ENCODE measurements at places on chromosomes 5 and 9.

DNA sequence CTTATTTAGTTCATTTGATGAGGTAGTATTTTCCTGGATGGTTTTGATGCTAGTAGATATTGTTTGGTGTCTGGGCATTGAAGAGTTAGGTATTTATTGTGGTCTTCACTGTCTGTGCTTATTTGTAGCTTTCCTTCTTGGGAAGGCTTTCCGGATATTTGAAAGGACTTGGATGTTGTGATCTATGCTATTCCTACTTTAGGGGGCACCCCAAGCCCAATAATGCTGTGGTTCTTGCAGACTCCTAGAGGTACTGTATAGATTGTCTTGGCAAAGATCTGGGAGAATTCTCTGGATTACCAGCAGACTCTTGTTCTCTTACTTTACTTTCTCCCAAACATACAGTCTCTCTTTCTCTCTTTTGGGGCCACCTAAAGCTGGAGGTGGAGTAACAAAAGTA, 315.7 kb downstream of the MAT2B start:
- DNase-seq, result no peak

GRCh38 chr5:67960939-67961338, 254.6 kb upstream of the PIK3R1 start:
- no peak for DNase-seq

DNA sequence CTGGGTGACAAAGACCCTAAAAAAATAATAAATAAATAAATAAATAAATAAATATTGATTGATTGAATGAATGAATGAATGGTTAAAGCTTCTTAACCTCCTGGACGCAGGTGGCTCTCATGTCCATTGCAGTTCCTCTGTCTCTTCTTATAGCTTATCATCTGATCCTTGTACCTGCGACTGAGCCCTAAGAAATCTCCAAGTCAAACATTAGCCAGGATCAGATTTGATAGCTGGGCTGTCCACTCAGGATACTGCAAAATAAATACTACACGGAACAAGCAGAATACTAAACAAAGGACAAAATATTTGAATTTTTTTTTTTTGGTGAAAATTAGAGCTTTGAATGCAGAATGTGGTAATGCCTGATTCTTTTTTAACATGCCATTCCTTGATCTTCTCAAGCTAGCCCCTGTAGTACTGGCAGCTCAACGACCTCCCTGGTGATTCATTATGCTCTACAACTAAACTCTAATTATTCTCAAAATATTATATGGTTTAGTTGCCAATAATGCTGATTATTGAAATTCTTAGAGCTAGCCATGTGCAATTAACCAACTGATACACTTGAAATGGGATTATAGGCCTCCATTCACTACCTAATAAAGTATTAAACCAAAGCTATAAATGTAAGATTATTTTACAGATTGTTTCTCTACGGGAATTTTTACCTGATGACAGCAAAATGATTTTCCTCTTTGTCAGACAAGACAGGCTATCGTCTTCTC, 9.9 kb upstream of the TMEM245 start:
- no peak for DNase-seq

- no peak for DNase-seq
These were observed 46.9 kb upstream of the GLDC start for GRCh38 chr9:6692433-6692832.

DNA sequence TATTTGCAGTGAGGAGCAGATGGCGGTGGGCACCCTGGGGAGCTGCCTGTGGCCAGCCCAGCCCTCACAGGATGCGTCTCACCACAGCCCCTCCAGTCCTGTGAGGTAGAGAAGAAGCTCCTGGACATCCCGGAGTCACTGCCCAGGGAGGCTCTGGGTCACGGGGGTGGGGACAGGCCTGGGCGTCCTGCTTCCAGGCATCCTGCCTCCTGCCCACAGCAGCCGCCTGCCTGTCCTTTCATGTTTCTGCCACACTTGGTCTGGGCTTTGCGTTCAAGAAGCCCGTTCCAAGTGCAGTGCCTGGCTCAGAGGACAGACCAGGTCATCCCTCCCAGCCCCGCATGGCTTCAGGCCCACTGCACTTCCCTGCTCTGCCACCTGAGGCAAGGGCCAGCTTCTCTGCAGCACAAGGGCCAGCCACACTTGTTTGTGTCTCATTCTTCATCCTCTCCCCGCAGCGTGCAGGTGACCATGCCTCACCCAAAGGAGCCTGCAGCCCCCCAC, 38.2 kb downstream of the ZDHHC11B start:
- DNase-seq, result no peak

- no peak for DNase-seq
These were observed 74.7 kb downstream of the S1PR3 start for GRCh38 chr9:89065921-89066320.

DNA sequence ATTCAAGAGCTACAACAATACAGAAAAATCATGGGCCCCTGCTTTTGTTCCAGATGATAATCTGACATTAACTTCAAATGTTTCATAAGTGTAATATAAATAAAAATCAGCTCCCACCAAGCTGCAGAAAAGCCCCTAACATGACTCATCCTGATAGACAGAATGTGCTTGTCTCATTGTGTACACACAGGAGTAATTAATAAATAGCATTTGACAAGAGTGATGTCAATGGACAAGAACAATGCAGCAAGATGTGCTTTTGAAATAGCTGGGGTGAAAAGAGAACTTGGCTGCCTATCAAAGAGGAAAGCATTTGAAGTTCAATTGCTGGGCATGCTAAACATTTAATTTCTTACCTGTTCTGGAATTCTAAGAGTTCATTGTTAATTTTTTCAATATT, 79.2 kb downstream of the DNAH5 start:
- DNase-seq, result no peak

GRCh38 chr5:38258319-38259061, at the start of gene EGFLAM:
TSS of gene EGFLAM (plus strand) at chr5:38258559. CDS start at chr5:38258755, 196 bp downstream.
- no peak for DNase-seq

GRCh38 chr5:140855772-140856674, at the start of gene PCDHA10:
TSS of gene PCDHA10 (plus strand) at chr5:140855897. CDS start at chr5:140856049, 152 bp downstream.
- DNase-seq, result no peak

DNA sequence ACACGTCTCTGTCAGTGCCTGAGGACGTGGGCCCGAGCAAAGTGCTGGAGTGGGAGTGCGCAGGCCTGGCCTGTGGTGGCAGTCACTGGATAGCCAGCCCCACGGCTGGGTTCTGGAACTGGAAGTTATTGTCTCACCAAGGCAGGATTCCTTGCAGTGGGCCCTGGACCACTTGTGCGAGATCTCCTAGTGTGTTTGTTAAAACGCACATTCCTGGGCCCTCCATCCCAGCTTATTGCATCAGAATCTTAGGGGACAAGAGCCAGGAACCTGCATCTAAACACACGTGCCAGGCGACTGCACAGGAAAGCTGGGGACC, 26.9 kb downstream of the PTPA start:
- DNase-seq, result no peak

DNA sequence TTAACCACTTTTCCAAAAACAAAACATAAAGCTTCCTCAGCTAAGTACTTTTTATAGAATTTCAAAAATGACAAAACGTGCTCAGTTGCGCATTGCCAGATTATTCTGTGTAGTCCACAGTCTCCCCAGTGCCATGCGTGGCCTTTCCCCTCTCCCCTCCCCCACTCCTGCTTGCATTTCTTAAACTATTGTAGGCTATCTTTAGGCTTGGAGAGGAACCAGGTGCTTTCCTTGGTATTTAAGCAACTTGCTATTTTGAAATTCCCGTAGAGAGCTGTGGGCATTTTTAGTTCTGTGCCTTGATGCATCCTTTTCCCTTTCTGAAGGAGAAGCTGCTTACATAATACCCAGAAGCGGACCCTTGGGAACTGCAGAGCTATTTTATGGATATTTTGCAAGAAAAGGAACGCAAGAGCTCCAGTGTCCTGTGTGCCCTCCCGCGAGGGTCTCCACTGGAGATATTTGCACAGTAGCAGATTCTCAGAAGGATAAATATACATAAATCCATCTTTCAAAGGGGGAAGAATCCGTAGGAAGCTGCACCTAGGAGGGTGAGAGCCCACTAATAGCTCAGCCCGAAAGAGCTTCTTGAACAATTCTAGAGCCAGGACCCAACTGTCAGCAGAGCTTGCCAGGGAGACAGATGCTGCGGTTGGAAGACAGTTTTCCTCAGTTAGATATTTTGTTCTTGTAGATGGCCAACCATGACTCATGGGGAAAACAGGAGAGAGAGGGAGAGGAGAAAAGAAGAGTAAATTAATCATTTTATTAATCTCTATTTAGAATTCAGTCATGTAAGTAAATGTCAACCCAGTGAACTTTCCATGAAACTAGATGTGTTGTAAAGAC, 1298.3 kb upstream of the WWC1 start:
- DNase-seq, result no peak

GRCh38 chr9:86794391-86795046, 152.8 kb downstream of the GAS1 start:
- no peak for DNase-seq

DNA sequence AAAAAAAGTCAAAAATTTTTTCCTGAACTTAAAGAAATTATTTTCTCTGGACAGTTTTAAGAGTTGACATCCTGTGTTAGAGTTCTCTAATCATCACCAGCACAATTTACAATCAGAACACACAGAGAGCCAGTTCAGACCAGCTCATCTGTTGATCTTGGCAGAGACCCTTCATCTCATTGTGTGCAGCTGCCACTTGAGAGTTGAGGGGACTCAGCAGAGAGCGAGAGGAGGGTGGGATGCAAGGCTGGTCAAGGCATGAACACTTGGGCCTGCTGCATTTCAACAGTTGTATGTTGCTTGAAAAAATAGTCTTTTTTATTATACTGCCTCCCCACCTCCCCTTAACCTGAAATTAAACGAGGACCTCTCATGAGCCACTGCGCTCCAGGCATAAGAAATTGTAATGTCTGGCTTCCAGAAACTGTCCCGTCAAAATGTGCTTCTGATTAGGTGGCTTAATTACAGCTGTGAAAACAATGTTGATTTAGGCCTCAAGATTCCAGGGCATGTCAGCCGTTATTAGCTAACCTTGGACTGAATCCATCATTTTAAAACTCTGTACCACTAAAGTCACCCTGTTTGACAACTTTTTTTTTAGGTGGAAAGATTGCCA, 383.6 kb downstream of the CCDC171 start:
- no peak for DNase-seq

GRCh38 chr5:112083623-112084022, 326.6 kb upstream of the NREP start:
- DNase-seq, result no peak
